ENCODE measurements at places on chromosomes 6 and 20.

DNA sequence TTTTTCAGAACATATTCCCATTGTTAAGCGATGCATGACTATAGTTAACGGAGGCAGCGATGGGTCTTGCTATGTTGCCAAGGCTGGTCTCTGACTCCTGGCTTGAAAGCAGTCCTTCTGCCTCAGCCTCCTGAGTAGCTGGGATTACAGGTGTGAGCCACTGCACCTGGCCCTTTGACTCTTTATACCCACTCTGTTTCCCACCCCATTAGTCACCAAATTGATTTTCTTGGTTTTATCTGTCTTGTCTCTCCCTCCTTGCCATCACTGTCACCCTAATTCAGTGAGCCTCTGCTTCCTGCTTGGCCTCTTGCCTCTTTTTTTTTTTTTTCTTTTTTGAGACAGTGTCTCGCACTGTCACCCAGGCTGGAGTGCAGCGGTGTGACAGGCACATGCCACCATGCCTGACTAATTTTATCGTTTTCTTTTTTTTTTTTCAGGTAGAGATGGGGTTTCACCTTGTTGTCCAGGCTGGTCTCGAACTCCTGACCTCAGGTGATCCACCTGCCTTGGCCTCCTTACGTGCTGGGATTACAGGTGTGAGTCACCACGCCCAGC, 31.3 kb downstream of the ZFAND3 start:
- no peak for DNase-seq

DNA sequence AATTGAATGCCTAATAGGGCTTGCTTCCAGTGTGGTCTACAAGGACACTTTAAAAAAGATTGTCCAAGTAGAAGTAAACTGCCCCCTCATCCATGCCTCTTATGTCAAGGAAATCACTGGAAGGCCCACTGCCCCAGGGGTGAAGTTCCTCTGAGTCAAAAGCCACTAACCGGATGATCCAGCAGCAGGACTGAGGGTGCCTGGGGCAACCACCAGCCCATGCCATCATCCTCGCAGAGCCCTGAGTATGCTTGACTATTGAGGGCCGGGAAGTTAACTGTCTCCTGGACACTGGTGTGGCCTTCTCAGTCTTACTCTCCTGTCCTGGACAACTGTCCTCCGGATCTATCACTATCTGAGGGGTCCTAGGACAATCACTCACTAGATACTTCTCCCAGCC, 411.5 kb downstream of the TENT5A start:
- DNase-seq, result no peak

DNA sequence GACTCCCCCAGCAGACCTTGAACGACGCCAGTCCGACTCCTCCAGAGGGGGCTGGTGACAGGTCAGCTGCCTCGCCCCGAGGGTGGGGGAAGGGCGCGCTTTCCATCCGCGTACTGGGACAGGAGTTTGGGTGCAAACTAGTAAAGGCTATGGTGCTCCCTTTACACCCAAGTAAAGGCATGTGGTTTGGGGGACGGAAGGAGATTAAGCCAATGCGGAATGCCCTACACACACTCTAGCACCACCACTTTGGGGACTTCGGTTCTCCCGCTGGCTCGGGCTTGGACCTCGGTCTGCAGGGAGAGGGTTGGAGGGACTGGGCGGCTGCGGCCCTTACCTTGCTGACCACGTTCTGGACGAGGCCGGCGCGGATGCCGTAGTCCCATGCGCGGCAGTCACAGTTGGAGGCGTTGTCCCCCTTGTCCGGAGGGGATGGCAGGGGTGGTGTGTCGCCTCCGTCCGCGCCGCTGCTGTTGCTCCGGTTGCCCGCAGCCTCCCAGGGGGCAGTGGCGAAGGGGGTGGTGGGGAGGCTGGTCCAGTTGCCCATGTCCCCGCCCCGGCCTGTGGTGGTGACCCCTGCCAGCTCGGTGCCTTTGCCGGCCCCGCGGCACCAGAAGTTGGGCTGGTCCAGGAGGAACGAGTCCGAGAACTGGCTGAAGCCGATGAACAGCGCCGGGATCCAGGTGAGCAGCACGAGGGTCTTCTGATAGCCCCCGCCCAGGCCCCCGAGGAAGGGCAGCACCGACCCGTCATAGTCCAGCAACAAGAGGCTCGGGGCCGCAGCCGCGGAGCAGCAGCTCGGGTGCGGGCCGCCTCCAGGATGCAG, 1.1 kb downstream of the SLC22A23 start:
- peak; percentile 56 for DNase-seq

- DNase-seq, result no peak
These were observed 8.0 kb downstream of the CDH22 start for GRCh38 chr20:46300281-46300680.

GRCh38 chr6:96520171-96521115, 1.2 kb upstream of the UFL1 start:
- peak; percentile 64 for DNase-seq

DNA sequence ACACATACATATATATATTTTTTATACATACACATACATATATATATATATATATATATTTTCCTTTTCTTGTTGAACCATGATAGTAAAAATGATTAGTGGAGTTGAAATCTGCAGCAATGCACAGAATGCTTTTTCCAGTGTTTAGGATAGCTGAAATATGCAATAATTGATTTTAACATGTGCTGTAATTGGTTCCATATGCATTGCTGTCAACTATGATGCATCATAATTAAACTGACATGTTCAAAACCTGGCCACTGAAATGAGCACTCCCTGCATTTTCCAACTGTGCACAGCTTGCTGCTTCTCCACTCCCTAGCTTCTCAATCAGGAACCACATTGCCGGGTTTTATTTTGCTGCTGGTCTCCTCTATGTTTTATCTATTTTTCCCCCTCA, 358.3 kb downstream of the PAX1 start:
- no peak for DNase-seq

GRCh38 chr6:163808871-163809270, 394.4 kb downstream of the QKI start:
- no peak for DNase-seq

GRCh38 chr6:132491303-132491702, 21.6 kb downstream of the STX7 start:
- no peak for DNase-seq

DNA sequence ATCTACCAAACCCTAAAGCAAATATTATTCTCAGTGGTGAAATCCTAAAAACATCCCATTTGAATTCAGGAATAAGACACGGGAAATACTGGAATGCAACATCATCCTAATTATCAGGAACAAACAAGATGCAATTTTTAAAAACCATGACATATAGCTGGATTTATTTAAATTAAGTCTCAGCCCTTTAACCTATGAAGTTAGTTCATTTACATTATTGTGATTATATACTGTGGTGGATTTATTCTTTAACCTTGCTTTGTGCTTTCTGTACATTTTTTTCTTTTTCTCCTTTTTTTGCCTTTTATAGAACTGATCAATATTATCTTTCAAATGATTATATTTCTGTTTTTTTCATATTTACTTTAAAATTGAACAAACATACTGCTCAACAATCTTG, 59.8 kb upstream of the ARMC2 start:
- no peak for DNase-seq

DNA sequence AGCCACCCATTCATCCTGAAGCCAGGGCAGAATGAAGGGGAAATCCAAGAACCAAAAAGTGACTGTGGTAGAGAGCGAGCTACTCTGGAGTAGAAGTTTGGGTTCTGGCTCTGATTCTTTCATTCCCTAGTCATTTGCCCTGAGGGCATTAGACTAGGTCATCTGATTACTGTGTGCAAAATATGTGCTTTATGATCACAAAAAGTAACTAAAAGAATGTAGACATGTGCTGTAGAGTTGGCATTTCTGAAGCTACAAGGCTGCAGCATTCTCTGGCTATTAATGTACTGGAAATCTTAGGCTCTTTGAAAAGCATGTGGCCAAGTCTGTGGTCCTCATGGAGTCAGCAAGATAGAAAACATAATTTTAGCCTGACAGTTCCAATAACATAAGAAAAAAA, 94.2 kb downstream of the TBC1D7 start:
- DNase-seq, result no peak

GRCh38 chr6:37516076-37516919, 16.6 kb upstream of the CCDC167 start:
- DNase-seq, result peak; percentile 71

DNA sequence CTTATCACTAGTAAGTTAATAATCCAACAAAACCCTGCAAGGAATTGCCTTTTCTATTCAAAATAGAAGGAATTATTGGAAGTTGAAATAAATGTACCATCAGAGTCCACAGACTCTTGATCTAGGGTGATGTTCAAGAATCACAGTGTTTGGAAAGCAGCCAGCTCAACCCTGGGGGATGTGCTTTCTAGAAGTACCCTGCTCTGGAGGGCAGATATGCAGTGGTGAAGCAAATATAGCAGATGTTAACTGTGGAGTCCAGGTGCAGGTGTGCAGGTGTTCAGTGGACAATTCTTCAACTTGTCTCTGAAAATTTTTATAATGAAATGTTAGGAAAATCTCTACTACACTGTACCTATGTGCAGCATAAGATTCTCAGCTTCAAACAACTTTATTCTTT, 9.1 kb upstream of the INSM1 start:
- no peak for DNase-seq

- DNase-seq, result peak; percentile 77
These were observed 10.9 kb upstream of the LPIN3 start for GRCh38 chr20:41329435-41330342.

DNA sequence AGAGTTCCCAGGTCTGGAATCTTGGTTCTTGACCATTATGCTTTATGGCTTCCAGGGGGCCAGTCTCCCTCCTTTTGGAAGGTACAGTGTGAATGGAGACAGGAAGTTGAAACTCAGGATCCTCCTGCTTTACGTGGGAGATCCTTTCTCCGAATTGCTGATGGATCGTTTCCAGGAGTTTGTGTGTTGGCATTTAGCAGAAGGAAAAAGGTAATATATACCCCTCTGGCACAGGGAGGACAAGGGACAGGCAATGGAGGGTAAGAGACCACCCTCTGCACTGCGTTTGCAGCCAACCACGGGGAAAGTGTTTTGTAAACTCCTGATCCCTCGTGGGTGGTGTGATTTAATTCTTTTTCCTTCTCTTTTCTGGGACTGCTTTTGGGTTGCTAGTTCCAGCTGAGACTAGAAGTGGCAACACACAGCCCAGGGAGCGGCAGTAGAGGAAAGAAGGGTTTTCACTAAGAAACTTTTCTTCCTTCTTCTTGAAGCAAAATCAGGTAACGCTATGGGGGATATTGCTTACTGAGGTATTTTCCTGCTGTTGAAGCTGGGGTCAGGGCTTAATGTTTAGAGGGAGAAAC, 257.6 kb upstream of the SUPT3H start:
- no peak for DNase-seq

GRCh38 chr6:116511424-116512110, at the start of gene CALHM5:
TSS of gene CALHM5 (plus strand) at chr6:116511639. CDS start at chr6:116511697, 58 bp downstream.
- no peak for DNase-seq

GRCh38 chr20:43799150-43799711, 72.4 kb upstream of the GTSF1L start:
- DNase-seq, result no peak

DNA sequence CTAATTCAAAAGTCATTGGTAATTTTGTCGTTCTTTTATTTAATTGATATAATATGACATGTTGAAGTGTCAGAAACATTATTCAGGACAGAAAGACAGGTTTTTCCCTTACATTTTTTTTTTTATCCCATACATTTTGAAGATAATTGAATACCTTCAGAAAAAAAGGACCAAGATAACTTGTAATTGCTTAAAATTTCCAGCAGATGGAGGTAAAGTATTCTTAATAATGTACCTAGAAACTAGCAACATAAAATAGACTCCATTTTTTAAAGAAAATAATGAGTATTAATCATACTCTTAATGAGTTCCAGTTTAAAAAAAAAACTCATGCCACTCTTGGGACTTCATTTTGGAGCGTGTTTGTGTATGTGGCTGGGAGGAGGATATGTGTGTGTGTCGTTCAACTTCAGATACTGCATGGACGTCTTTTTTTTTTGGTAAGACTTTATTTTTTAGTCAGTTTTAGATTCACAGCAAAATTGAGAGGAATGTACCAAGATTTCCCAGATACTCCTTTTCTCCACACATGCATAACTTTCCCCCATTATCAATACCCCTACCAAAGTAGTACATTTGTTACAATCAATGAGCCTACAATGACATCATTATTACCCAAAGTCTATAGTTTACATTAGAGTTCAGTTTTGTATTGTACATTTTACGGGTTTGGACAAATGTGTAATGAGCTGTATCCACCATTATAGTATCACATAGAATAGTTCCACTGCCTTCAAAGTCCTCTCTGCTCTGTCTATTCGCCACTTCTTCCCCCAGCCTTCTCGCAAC, 79.4 kb downstream of the ROS1 start:
- no peak for DNase-seq

DNA sequence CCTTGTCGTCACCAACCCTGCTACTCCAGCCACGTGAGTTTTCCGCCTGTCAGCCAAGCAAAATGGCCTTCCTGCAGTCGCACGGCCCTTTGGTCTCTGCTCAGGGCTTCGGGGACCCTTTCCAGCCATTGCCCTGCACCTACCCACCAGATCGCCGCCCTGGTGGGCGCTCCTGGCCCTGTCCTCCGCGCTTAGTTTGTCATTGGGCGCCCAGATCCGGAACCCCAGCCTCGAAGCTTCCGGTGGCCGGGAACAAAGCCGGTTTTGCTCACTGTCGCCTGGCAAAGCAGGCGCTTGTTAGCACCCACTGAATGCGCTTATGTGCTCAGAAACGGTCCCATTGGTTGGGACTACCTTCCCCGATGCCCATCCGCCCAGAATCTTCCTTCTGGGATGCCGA, 536 bp downstream of the ZFP57 start:
- DNase-seq, result no peak

- DNase-seq, result no peak
These were observed 11.2 kb downstream of the BCL2L1 start for GRCh38 chr20:31711179-31712111.

- DNase-seq, result no peak
These were observed 11.0 kb downstream of the TRIM10 start for GRCh38 chr6:30149858-30150550.

DNA sequence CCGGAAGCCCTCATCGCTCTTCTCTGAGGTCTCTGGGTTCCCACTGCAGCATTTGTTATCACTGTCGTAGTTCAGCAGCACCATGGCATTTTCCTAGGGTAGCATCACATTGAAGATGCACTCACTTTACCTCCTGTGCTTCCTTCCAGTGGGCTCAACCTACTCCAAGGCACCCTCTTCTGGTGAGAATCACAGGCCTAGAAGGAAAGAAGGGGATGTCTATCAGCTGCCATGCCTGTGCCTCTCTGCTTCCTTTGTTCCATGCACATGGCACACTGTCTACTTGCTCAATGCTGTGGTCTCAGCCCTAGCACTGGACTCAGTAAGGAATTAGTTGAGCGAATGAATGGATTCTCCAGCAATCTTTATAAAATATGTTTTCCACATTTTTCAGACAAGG, 22.6 kb downstream of the CST4 start:
- no peak for DNase-seq

- DNase-seq, result no peak
These were observed 34.7 kb downstream of the MAN1A1 start for GRCh38 chr6:119314885-119315272.

DNA sequence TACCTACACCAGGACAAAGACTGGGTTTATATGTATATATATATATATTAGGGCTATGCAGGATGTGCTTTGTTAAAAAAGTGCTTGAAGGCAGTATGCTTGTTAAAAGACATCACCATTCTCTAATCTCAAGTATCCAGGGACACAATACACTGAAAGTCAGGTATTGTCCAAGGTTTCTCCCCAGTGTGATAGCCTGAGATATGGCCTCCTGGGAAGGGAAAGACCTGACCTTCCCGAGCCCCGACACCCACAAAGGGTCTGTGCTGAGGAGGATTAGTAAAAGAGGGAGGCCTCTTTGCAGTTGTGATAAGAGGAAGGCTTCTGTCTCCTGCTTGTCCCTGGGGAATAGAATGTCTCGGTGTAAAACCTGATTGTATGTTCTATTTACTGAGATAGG, 156.9 kb downstream of the GPX5 start:
- no peak for DNase-seq

Measured in ureter (tissue), 1 donor.